ENCODE measurements at places on chromosomes 12 and 14. TPM values are rescaled to one million over a fixed set of nuclear protein-coding genes. Genes with fewer than 3 reads are reported as not detected.
A peak's percentile ranks its signal among the peaks of the same experiment; 100 is the strongest.

DNA sequence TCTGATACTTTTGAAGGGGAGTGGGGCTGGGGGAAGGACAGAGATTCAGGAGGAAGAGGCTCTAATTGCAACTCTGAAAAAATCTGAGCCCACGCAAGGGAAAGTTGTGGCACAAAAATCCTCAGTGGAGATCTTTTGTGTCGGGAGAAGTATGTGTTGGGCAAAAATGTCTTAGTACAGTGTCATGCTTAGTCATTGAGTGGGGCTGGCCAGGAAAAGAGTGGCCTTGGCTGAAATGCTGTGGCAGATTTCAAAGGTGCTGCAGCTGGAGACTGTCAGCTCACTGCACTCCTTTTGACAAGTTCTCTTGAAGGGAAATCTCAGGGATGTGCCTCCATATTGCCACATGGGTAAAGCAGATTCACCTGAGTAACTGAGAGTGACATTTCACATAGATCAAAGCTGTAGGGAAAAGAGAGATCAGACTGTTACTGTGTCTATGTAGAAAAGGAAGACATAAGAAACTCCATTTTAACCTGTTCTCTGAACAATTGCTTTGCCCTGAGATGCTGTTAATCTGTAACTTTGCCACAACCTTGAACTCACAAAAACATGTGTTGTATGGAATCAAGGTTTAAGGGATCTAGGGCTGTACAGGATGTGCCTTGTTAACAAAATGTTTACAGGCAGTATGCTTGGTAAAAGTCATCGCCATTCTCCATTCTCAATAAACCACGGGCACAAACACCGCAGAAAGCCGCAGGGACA is 36.0 kb upstream of the GLIPR1 start:
- no peak overlapping the region for H3K27ac ChIP-seq
- H3K27me3 ChIP-seq: no peaks in the 10 kb centered on the region
- H3K36me3 ChIP-seq: no peaks in the 10 kb centered on the region
- H3K4me1 ChIP-seq: no peaks in the 10 kb centered on the region
- no peak for DNase-seq
- H3K4me3 ChIP-seq: no peak overlapping the region

DNA sequence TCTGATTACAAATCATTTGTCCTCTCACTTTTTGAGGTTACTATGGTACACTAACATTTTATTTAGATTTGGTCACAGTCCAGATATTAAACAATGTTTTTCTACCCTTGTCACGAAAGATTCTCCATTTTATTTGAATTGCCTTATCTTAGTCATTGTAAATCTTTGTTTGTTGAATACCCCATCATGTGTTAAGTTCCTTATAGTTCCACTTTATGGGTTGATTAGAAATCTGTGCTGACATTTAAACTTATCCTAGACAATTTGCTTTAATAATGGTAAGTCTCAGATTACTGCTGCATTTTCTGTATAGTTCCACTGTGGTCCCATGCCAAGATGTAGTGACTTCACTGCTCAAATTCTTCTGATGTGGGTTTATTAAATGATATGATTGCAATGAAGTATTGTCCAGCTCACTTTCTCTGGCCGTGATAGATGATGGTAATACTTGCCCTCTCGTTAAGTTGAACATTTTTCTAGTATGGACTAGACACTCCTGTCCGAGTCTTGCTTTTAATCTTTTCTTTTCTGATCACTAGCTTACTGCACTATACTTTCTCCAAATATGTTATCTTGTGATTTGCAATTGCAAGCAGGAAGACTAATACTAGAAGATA is 1107.3 kb downstream of the SLC6A15 start:
- no peaks in the 10 kb centered on the region for H3K27me3 ChIP-seq
- no peak overlapping the region for H3K27ac ChIP-seq
- H3K4me1 ChIP-seq: no peaks in the 10 kb centered on the region
- no peaks in the 10 kb centered on the region for H3K36me3 ChIP-seq

DNA sequence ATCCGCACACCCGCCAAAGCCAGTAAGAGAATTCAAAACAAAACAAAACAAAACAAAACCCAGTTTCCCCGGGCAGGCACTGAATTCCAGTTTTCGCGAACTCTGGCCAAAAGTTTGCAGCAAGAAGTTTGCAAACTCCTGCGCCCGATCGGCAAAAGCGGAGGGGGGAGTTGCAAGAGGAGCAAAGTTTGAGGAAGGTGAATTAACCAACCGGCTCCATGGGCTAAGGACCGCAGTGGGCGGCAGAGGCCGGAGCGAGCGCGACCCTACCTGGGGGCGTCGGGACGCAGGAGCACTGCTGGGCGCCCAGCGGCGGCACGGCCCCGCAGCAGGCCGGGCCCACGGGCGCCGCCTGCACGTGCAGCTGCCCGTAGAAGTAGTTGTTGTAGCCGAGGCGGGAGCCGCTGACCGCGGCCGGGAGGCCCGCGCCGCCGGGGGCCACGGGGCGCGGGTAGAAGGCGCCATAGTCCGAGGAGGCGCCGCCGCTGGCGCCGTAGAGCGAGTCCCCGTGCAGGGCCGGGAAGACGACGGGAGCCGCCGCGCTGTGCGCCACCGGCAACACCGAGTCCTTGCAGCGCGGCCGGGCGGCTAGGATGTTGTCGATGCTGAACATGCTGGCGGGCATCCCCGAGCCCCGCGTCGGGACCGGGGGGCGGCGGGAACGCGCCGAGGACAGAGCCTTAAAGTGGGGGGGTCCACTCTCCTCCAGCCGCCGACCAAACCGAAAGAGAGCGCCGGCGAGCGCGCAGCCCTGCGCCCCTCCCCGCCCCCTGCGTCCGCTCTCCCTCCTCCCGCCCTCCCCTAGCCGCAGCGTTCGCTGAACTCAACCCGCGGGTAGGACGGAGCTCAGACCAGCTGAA is at the start of gene GSC:
Gene GSC, minus strand, starts transcription at position 723 of the 860 bp plus-strand sequence. Its CDS starts 98 bp downstream, at position 625.
- H3K4me3 ChIP-seq: peak within 1 kb of the TSS; percentile 35
- no peak for DNase-seq
- H3K27me3 ChIP-seq: peaks cover 60% of the 10 kb centered on the region
- no peak within 1 kb of the TSS for H3K27ac ChIP-seq

OR6C3 gene
- not detected for total RNA-seq

GALNT16 gene
- total RNA-seq: 1.7 TPM

SETD1B gene
- total RNA-seq: 5.4 TPM

NOXRED1 gene
- total RNA-seq: 0.47 TPM

SYT1 gene
- 0.80 TPM for total RNA-seq

PROX2 gene
- not detected for total RNA-seq

HOXC11 gene
- not detected for total RNA-seq

Measured in right lobe of liver (tissue), 6 donors.